ENCODE measurements at places on chromosomes 12 and 14. TPM values are rescaled to one million over a fixed set of nuclear protein-coding genes. Genes with fewer than 3 reads are reported as not detected.

Gene HHIPL1
- total RNA-seq, result 0.21 TPM

Gene KCNK10
- total RNA-seq, result not detected

Gene AMHR2
- total RNA-seq, result not detected

Gene SH2B3
- total RNA-seq, result 38.7 TPM

Gene BLOC1S1
- total RNA-seq, result 41.1 TPM

Gene L3HYPDH
- total RNA-seq, result 13.8 TPM

Gene CCDC175
- total RNA-seq, result 0.39 TPM

Gene CRACR2A
- 52.8 TPM for total RNA-seq

Gene PLCZ1
- not detected for total RNA-seq
